Epithelial cell of prostate (primary cell): ENCODE measurements at places on chromosomes 1 and 21.

DNA sequence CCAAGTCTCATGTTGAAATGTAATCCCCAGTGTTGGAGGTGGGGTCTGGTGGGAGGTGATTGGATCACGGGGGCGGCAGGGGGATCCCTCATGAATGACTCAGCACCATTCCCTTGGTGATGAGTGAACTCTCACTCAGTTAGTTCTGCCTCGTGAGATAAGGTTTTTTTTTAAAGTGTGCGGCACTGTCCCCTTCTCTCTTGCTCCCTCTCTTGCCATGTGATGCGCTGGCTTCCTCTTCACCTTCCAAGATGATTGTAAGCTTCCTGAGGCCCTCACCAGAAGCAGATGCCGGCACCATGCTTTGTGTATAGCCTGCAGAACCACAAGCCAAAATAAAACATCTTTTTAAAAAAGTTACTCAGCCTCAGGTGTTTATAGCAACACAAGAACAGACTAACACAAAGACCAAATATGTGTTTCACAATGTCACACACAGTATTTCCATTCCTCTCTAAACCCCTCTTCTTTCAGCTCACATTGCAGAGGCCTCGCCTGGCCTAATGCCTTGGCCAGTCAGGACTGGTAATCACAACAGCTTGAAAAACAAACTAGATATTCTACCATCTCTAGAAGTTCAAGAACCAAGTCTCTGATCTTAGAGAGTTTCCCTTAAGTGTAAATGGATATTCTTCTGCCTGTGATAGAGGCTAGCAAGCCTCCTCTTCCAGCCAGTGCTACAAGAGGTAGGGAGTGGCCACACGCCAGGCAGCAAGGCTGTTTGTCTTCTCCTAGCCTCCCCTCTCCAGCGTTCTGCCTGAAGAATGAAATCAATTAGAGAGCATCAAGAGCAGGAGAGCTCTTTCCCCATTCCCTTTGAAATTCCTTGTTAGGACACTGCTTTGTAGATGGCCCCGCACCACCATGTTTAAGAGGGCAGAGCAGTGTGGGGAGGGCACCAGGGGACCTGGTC is 19.6 kb upstream of the RAP1A start:
- DNase-seq, result no peak

DNA sequence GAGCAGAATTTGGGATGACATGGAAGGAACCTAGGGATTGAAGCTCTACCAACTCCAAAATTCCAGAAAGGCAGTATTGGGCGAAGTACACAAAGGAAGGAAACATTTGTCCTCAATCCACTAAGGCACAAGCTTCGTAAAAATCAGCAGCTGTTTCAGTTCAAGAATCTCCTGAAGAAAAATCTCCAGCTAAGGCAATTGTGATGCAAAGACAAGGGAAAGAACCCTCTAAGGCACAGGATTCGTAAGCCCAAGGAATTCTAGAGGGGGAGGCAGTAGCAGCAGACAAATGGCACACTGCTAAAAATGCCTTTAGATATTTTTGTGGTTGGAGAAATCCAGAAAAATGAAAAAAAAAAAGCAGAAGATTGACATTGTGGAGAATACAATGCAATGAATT is 64.5 kb upstream of the PLPPR5 start:
- DNase-seq, result no peak

DNA sequence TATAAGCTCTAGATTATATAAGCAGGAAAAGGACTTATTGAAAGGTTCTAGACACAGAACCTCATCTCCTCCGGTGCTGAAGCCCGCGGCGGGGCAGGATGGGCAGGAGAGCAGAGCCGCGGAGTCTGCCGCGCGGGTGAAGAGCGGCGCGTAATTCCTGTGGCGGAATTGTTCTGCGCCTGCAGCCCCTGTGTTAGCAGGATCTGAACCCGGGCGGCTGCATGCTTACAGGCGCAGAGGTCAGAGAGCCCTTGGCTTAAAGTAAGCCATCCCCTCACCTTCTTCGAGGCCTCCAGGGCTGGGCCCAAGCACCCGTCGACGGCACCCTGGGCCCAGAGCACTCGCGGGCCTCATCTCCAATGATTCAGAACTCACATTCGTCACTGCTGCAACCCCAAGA is 89.3 kb downstream of the FASLG start:
- no peak for DNase-seq

DNA sequence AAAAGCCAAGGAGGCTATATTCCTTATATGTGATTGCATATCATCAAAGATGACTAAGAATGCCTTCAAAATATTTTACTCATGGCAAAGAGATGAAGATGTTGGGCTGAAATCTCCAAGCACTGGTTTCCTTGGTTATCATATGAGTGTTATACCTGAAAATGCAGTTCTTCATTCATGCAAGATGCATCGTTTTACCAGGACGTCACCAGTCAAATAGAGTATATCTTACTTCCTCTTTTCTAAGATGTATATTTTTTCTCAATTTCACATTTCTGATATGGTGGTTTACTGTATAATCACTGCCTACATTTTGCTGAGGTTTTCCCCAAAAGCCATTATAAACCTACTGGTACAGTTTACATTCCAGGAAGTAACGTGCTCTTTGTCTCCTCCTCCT is 1085.7 kb downstream of the NCAM2 start:
- no peak for DNase-seq

DNA sequence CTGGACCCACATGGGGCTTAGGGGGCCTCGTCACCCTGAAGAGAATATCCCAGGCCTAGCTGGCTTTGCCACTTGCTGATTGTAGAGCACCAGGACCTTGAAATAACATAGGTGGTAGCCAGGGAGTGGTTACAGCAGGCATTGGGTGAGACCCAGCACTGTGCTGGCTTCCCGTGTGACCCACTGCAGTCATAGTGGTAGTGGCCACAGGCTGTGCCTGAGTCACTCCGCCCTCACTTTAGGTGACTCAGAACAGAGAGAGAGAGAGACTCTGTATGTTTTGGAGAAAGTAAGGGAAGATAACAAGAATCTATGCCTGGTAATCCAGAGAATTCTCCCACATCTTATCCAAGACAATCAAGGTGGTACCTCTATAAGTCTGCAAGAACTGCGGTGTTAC is 98.7 kb upstream of the LHX8 start:
- no peak for DNase-seq

- no peak for DNase-seq
These were observed 3.0 kb downstream of the SLAMF9 start for GRCh38 chr1:159951016-159951415.

GRCh38 chr1:30809514-30810263 is 52.1 kb upstream of the LAPTM5 start:
- no peak for DNase-seq

- DNase-seq, result no peak
These were observed 253.2 kb downstream of the FMN2 start for GRCh38 chr1:240344918-240345317.

DNA sequence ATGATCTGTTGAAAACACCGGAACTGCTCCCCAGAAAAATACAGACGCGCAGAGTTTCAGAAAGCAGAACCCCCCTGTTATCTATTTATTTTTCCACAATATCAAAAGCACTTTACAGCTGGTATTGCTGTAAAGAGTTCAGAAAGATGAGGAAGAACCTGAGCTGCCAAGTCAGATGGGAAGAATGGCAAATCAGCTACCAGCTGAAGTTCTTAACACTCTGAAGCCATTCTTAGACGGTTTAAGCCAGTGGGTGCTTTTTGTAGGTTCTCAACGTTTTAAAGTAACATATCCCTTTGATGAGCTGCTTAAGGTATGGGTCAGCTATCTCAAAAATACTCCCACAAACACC is 714 bp upstream of the AKIRIN1 start:
- no peak for DNase-seq

DNA sequence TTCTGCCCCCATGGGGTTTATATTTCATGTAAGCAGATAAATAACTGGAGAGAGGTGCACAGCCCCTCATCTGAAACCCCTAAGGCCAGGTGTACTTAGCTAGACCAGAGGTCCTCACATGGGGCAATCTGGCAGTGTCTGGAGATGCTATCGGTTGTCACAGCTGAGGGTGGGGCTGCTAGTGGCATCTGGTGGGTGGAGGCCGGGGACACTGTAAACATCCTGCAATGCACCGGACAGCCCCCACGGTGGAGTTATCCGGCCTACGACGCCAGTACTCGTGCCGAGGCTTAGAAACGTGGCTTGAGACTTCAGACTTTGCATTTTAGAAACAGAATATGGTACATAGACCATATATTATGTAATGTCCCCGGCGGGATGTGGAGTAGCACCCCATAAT is 186.5 kb upstream of the VAMP3 start:
- no peak for DNase-seq

DNA sequence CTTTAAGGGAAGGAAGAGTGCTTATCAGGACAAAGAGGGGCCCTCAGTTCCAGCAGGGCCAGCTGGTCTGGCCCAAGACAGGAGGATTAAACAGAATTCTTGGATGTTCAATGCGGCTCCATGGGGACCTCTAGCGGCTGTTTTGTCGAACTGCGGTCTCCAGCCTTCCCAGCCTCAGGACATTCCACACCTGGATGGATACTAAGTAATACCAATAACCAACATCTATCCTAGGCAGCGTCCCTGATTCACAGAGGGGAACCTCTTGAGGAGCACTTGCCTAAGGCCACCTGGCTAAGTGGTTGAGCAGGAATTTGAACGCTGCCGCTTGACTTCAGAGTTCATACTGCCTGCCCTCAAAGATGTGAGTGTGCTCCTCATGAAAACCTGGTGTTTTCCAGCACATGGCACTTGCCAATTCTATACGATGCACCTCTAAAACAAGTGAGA is 15.5 kb upstream of the CD247 start:
- no peak for DNase-seq

GRCh38 chr1:214174508-214175199 is 106.3 kb upstream of the SMYD2 start:
- DNase-seq, result no peak

DNA sequence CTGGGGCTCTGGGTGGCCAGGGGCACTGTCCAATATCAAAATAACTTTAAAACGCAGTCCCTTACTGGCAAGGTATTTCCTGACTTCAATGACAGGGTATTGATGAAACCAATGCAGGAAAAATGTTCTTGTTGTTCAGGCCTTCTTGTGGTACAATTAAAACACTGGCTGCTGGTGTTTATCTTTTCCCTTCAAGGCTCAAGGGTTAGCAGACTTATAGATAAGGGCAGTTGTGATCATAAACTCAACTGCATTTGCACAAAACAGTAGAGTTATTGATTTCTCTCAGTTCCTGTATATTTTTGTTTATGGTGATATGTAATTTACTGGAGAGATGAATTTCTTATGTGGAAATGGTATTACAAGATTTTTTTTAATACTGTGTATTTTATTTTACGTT is 2.7 kb upstream of the CD84 start:
- DNase-seq, result no peak

- no peak for DNase-seq
These were observed 106.0 kb downstream of the ADAMTS1 start for GRCh38 chr21:26739189-26739588.

DNA sequence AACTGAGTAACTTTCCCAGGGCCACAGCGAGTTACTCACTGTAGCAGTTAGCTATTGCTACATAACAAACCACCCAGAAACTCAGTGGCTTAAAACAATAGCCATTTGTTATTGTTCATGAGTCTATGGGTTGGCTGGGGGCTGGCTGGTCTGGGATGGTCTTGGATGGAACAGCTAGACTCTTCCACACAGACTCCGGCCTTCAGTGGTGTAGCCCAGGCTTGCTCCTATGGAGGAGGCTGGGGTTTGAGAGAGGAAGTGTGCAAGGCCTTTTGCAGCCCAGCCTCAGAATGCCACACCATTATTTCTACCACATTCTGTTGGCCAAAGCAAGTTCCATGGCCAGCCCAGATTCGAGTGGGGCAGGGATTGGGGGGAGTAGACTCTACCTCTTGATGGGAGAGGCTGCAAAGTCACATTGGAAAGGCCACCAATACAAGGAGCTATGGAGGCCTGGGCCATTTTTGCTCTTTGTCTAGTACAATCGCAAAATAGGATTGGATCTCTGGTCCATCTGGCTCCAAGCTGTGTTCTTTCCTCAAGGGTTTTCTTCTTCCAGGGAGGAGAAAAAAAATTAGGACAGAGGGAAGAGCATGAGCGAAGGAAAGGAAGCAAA is 37.5 kb upstream of the TTC22 start:
- DNase-seq, result no peak
